GM18507 (cell line): ENCODE measurements at places on chromosomes 13 and 19.

DNA sequence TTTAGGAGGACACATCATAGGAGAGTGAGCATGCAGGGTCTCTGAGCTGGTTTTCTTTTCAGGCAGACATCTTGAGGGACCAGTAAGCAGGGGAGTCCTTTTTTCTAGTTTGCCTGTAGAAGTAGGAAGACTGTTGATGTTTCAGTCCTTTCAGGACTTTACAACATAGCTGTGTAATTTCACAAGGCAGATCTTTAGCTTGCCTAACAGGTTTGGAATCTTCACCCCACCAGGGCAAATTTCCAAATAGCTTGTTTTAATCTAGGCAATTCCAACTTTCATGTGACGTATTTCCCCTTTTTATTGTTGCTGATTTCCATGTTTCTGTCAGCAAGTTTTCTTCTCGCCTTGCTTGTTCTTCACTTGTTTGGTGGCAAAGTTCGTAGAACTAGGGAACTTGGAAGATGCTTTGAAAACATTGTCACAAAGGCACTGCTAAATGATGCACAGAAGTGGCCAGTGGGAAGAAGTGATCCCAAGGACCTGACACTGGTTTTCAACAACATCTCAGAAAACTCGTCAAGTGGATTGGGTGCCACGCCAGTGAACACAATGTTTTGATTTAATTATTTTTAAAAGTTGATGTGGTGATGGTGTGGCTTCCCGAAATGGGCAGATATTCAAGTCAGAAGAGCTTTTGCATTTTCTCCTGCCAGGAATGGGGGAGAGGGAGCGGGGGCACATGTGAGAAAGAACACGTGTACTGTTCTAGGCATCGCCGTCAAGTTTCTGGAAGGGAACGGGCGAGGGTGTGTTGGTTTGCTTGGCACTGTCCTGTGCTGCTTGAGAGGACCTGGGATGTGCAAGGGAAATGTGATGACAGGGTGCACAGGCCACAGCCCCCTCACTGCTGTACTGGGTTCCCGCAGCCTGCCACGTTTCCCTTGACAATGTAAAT lies 418.6 kb downstream of the OXGR1 start:
- no peak for DNase-seq

DNA sequence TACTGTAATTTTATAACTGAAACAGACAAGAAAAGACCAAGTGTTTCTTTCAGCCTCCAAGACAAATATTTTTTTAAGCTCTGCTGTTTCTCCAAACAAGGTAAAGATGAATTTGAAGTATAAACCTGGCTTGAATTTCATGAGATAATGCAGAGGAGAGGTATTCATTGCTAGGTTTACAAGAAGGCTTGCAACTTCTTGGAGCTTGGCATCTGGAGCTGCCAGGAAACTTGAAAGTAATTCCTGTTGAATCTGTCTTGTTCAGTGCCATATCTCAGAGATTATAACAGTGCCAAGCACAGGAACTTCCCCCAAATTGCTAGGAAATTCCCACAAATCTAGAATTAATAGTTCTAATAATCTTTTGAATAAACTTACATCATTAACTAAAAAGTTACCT lies 70.9 kb downstream of the CDK8 start:
- no peak for DNase-seq

- no peak for DNase-seq
These were observed 10.4 kb upstream of the BCL3 start for GRCh38 chr19:44738136-44738535.

- DNase-seq = no peak
These were observed 36.3 kb upstream of the ZNF724 start for GRCh38 chr19:23286477-23286876.

GRCh38 chr13:77333594-77333993 lies 6.7 kb upstream of the MYCBP2 start:
- DNase-seq = no peak

DNA sequence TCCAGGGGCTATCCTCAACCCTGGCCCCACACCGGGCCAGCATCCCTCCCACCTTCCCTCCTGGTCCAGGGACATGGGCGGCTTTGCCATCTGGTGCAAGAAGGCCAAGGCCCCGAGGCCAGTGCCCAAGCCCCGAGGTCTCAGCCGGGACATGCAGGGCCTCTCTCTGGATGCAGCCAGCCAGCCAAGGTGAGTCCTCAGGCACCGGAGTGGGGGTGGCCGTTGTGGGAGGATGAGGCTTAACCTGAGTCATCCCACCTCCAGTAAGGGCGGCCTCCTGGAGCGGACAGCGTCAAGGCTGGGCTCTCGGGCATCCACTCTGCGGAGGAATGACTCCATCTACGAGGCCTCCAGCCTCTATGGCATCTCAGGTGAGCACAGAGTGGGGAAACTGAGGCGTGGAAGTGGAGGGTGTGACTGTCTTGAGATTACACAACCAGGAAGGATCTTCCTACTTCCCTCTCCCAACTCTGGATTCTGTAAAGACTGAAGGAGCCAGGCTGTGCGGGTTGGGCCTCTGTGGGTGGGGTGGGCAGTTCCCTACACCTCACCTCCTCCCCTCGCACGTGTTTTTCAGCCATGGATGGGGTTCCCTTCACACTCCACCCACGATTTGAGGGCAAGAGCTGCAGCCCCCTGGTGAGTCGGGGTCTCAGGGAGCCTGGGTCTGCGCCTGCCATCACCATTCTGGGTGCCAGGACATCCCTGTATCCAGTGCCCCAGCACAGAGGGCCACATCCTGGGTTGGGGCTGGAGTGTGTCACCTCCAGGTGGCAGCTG lies 3.8 kb downstream of the MVB12A start:
- DNase-seq = no peak

- DNase-seq = no peak
These were observed 9.1 kb upstream of the PNMA8A start for GRCh38 chr19:46480415-46480814.

- DNase-seq = no peak
These were observed 10.4 kb downstream of the LMNB2 start for GRCh38 chr19:2446381-2446780.

DNA sequence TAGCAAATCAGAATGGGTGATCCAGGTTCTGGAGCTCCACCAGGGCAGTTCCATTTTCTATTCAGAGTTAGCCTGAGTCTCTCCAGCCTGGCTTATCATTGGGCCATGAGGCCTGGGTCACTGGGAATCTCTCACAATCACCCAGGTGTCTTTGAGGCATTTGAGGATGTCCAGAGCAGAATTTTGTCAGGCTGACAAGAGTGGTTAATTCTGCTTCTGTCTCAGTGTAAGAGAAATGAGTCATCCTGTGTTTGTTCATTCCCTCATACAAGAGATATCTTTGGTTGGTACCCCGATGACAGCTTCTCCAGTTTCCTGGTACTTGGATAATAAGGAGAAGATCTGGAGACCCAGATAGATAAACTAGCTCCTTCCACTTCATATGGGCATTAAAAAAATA lies 10.4 kb downstream of the ZNF93 start:
- no peak for DNase-seq

GRCh38 chr19:35519291-35519690 lies 5.8 kb upstream of the DMKN start:
- no peak for DNase-seq

DNA sequence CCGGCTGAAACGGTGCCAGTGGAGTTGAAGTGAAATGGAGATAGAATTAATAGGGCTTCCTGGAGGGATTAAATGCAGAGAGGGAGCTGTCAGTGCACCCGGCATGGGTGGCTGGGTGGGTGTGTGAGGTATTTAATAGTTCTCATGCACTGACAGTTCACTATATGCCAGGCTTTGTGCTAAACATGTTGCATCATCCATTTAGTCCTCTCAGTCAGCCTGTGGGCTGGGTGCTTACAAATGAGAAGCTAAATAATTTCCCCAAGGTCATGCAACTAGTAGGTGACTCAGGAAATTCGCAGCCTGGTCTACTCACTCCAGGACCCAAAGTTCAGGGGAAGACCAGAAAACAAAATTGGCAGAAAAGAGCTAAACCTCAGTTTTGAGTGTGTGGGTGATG lies 63.5 kb upstream of the SPATA13 start:
- DNase-seq = no peak

- DNase-seq = no peak
These were observed 1253.1 kb upstream of the MIR17HG start for GRCh38 chr13:90094357-90094756.

- no peak for DNase-seq
These were observed at the start of gene TMEM91 for GRCh38 chr19:41376241-41376997. Gene TMEM91 (plus strand): TSS chr19:41376533. CDS start chr19:41378310, 1,777 bp downstream.

- peak; percentile 35 for DNase-seq
These were observed 22.1 kb upstream of the WDFY2 start for GRCh38 chr13:51562011-51562671.

DNA sequence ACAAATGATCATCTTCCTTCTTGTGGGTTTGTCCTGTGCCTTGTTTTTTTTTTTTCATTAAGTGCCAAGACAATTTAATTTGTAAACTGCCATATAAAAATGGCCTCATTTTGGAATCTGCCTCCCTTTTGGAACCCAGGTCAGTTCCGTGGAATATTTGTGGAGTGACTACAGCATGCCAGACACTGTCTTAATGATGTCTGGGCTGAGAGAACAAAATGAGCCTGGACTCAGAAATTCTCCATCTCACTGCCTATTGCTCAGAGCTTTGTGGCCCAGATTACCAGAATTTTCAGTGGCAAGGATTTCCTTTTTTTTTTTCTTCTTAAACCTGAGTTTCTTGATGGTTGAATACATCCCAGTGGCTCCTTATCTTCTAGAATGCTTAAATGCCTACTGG lies 340.6 kb downstream of the ENOX1 start:
- no peak for DNase-seq

DNA sequence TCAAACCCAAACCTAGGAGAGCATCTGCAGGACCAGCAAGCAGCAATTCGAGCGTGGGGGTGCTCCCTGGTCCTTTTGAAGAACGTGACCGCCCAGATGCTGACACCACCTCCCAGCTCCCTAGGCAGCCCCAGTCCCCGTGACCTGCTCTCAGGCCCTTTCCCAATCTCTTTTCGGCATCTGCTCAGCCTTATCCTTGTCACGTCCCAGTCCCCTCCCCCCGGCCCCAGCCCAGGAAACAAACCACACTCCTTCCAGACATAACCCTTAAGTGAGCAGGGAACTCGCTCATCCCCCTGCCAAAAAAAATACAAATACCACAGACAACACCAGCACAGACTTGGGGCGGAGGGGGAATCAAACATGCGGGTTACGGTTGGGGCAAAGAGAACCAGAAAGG lies 3.3 kb downstream of the MLLT1 start:
- DNase-seq = no peak

DNA sequence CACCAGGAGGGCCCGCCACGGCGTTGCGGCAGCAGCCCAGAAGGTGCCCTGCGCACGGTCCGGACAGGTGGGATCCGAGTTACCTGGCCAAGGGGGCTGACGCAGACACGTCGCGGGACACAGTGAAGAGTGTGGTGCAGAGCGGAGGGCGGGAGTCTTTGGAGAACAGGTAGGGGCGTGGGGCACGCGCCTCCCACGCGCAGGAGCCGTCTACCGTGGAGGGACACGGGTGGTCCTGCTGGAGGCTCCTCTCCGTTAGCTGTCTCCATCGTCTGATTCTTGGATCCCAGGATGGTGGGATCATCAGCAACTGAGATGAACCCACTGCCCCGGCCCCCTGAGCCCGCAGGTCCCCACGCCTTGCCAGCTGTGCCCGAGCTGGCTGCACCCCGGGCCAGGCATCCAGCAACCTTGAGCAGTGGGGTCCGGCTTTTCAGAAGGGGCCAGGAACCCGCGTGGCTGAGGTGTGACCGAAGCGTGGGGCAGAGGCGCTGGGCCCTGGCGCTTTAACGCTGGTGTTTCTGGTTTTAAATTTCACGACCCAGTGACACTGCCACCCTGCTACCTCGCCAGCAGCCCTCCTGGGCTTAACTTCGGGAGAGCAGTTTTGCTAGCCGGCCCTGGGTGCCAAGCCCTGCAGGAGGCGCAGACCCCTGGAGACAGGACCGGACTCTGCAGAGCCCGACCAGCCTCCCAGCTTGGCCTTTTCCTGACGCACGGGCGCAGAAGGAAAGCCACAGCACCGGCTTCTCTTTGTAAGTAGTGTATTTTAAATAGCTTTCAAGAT lies 7.3 kb downstream of the FGF22 start:
- DNase-seq = no peak

GRCh38 chr13:31159306-31159705 lies 2.4 kb downstream of the HSPH1 start:
- no peak for DNase-seq

GRCh38 chr13:111295886-111296285 lies 24.6 kb upstream of the TEX29 start:
- DNase-seq = no peak
